Stimulated activated CD4-positive, alpha-beta T cell treated with anti-CD3 and anti-CD28 coated beads, Interleukin-4, amount 100 ng/mL, for 24 hours (primary cell): ENCODE measurements at places on chromosomes 13 and 19.

DNA sequence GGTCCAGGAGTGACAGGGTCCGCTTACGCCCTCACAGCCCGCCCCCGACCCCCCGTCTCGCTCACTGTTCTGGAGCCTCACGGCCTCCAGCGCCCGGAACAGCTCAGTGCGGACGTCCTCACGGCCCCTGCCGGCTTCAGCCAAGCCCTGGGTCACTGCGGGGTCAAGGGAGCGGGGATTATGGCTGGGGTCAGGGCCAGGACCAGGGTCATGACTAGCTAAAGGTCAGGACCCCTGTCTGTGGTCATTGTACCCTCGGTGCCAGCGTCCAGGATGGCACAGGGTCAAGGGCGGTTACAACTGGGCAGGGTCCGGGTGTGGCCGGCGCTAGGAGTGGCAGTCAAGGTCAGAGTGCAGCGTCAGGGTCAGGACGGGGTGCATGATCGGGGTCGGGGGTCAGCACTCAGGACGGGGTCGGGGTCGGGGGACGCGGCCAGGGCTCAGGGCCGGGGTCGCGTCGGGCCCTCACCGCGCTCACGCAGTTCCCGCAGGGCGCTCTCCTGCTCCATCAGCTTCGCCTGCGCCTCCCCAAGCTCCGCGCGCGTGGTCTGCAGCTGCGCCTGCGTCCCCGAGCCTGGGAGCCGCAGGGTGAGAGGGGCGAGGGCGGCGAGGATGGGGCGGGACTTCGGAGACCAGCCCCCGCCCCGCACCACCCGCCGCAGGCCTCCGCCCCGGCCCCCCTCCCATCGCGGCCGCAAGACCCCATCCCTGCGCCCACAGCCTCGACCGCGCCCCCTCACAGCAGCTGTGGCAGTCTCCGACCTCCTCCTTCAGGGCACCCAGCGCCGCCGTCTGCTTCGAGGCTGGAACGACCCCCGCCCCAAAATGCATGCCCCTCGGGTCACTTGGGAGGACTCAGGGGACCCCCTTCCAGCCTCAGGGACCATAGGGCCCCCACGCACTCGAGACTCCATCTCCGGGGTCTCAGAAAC, 1.4 kb downstream of the CLEC4G start:
- DNase-seq: no peak

GRCh38 chr19:41457241-41457640, 14.3 kb downstream of the ERICH4 start:
- DNase-seq: no peak

GRCh38 chr19:57068311-57068710, 51.5 kb upstream of the USP29 start:
- DNase-seq: no peak

DNA sequence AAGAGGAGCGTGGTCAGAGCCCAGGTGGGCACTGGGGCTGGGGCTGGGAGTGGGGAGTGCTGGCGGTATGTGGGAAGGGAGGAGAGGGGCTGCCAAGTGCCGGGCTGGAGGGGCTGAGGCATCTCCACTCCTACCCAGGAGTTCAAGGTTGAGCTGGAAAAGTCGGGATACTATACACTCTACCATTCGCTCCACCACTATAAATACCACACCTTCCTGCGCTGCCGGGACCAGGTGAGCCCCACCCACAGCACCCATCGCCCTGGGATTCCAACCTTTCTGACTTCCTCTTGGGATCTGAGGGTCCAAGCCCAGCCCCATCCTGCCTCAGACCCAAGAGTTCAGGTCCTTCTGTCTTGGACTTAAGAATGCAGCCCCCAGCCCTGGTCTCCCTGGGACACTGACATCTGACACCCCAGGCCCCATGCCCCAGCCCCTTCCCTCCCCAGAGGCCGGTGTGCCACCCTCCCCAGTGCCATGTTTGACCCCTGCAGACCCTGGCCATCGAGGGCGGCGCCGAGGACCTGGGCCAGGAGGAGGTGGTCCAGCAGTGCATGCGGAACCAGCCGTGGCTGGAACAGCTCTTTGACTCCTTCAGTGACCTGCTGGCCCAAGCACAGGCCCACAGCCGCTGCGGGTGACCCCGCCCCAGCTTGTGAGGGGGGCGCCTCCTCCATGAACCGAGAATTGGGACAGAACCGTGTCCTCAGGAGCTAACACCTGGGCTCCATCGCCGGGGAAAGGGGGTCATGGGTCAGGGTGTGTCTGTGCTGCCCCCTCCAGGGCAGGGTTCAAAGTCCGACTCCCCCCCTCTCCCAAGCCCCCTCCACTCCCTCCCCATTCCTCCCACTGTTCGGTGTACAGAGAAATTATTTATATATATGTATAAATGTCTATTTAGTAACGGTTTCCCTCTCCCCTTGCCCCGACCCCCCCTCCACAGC, 14.7 kb downstream of the RRAS start:
- no peak for DNase-seq

DNA sequence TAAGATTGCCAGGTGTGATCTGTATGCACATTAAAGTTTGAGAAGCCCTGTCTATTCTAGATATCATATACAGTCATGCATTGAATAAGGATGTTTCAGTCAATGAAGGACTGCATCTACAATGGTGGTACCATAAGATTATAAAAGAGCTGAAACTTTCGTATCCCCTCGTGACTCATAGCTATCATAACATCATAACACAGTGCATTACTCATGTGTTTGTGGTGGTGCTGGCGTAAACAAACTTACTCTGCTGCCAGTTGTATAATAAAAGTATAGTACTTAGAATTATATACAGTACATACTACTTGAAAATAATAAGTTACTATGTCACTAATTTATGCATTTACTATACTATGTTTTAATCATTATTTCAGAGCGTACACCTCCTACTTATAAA, 489.3 kb downstream of the GPC6 start:
- no peak for DNase-seq

- DNase-seq: no peak
Measured at GRCh38 chr13:91773591-91774227, 375.3 kb downstream of the GPC5 start.

DNA sequence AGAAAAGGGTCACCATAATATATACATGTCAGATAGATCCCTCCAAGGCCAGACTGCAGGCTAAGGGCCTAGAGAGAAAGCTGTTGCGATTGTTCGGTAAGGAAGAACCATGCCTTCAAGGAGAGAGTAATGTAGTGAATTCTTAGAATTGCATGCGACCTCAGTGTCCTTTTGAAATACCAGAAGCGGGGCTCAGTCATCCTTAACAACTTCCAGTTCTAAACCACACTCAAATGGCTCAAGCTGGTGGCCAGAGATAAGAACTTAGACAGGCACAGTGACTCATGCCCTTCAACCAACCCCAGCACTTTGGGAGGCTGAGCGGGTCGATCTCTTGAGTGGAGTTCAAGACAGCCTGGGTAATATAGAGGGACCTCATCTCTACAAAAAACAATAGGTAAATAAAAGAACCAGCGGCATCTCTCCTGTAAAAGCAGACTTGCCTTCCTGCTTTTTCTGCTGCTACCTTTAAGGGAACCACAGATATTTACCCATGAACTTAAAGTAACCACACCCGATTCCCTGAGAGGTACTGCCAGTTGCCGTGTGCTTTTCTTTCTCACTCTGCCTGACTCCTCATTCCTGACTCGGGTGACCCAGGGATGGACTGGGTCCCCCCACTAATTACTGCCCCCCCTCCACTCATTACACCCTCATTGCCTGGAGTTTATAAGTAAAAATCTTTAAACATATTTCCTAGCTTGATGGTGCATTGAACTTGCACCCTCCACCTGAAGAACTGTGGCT, 15.4 kb upstream of the SIGLEC6 start:
- no peak for DNase-seq

GRCh38 chr13:111906306-111906705, 160.6 kb upstream of the SOX1 start:
- no peak for DNase-seq

- DNase-seq: no peak
Measured at GRCh38 chr13:88464851-88465250, 793.7 kb downstream of the SLITRK5 start.

DNA sequence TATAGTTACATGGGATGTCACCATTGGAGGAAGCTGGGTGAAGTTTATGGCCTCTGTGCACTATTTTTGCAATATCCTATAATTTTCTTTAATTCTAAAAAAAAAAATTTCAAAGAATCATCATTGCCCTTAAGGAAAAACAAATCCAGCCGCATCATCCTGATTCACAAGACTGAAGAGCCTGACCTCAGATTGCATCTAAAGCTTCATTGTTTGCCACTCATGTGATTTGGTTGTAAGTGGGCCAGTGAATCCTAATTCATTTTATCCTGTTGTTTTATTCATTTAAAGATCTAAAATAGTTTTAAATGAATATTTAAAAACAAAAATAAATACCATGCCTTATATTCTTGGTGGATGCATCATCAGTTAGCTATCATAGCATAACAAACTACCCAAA, 504.5 kb downstream of the TBC1D4 start:
- no peak for DNase-seq

- DNase-seq: no peak
Measured at GRCh38 chr19:46656541-46656940, 4.4 kb downstream of the DACT3 start.

- DNase-seq: no peak
Measured at GRCh38 chr19:46630586-46631205, 5.3 kb downstream of the GNG8 start.

GRCh38 chr13:41780715-41781706, 179.9 kb downstream of the VWA8 start:
- DNase-seq: no peak
